ENCODE measurements at places on chromosomes 11 and 22.
A peak's percentile ranks its signal among the peaks of the same experiment; 100 is the strongest.

- DNase-seq: no peak
These were observed 12.2 kb upstream of the VPS37C start for GRCh38 chr11:61173456-61173855.

DNA sequence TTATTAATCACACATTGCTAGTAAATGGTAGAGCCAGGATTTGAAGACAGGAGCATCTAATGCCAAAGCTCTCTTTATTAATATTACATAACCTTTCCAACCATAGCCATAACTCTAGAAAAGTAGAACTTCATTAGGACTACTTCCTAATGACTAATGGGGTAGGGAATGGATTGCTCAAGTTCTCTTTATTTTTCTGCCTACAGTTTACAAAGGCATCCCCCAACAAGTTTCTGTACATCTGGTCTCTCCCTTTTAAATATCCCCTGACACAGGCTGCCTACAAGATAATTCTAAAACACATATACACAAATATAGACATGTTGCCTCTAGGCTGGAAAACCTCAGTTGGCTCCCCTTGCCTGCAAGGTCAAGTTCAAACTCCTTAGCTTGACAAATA, 534.9 kb downstream of the SOX6 start:
- no peak for DNase-seq

- DNase-seq: no peak
These were observed 35.9 kb downstream of the RPL3 start for GRCh38 chr22:39283322-39284141.

GRCh38 chr11:72544589-72544988, 110.3 kb upstream of the CLPB start:
- no peak for DNase-seq

GRCh38 chr22:31046539-31047226, 34.4 kb upstream of the SMTN start:
- peak; percentile 75 for DNase-seq

- DNase-seq: no peak
These were observed 42.0 kb upstream of the TTC36 start for GRCh38 chr11:118485273-118485672.

- DNase-seq: no peak
These were observed 37.7 kb upstream of the GNB1L start for GRCh38 chr22:19892257-19892879.

GRCh38 chr11:77470504-77470903, 3.4 kb downstream of the PAK1 start:
- no peak for DNase-seq

GRCh38 chr22:27993774-27994350, 74.8 kb upstream of the PITPNB start:
- DNase-seq: no peak
